ENCODE measurements at places on chromosomes 3 and 15.

GRCh38 chr15:60485365-60486055, 6.6 kb upstream of the ICE2 start:
- no peak for DNase-seq

GRCh38 chr3:123140550-123140949, 61.2 kb upstream of the SEC22A start:
- no peak for DNase-seq

- DNase-seq = no peak
Measured at GRCh38 chr3:146546366-146546965, 2.1 kb upstream of the PLSCR1 start.

DNA sequence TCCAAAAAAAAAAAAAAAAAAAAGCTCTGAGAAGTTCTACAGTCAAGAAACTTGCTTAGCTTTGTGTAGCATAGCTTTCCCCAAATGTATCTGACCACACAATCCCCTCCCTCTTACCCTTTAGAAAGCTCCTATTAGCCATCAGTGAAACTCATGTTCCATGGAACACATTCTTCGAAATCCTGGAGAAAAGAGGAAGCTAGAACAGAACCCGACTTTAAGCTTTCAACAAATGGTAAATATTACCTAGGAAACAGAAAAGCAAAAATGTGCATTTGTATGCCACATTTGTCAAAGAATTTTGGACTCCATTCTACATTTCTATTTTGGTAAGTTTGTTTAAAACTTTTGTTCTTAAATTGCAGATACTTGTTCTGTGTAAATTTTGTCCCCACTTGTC, 17.4 kb upstream of the CRTC3 start:
- DNase-seq = no peak

GRCh38 chr3:122668930-122669730, 11.5 kb upstream of the PARP14 start:
- DNase-seq = no peak

DNA sequence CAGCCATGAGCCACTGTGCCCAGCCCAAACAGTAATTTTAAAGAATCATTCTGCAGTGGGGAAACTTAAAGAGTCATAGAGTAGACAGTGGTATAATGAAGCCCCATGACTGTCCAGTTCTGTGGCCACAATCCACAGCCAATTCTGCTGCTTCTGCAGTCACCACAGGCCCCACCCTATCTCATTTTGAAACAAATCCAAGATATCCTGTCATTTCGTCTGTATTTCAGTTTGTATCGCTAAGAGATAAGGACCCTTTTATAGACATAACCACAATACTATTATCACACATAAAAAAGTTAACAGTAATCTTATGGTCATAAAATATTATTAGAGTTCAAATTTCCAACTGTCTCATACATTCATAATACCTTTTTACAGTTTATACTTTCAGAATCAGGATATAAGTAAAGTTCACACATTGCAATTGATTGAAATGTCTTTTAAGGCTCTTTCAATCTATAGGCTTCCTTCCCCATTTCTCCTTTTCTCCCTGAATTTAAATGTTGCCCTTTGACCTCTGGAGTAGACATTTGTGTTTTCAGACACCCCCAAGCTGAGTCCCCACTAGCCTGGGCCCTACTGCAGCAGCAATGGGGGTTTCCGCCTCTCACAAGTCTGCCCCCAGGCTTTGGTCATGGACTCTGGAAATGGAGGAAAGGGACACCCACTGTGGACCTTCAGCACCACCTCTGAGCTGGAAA, 4.2 kb upstream of the NUP210 start:
- no peak for DNase-seq

DNA sequence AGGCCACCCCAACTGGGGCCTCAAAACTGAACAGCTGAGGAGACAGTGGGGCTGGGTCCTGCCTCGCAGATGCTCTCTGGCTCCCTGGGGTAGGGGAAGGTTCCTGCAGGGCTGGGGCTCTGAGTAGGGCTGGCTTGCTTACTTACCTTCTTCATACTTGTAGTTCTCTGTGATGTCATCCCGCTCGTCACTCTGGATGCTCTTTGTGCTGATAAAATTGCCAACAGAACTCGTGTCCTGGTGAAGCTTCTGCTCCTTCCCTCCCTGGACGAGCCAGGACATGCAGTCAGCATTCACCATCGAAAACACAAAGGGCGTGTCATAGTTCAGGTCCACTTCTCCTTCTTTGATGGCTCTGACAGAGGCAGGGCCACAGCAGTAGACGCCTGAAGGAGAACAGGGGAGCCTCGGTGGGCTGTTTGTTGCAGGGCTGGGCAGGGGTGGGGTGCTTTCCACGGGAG, 17.9 kb upstream of the EPB42 start:
- no peak for DNase-seq

DNA sequence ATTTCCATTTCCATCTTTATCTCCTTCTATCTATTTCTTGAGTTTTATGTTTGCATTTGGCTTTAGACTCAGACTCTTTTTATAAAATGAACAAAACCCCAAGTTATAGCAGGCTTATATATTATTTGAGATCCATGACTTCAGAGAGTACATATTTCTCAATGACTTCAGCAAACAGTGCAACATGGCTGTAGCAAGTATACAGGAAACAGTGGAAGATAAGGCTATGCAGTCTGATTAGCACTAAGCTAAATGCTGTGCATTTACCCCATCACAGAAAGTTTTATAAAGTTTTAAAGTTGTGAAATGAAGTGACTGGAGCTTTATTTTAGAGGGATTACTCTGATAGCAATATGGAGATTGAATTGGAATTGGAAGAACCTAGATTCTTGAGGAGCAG, 463.5 kb upstream of the TGFBR2 start:
- no peak for DNase-seq

DNA sequence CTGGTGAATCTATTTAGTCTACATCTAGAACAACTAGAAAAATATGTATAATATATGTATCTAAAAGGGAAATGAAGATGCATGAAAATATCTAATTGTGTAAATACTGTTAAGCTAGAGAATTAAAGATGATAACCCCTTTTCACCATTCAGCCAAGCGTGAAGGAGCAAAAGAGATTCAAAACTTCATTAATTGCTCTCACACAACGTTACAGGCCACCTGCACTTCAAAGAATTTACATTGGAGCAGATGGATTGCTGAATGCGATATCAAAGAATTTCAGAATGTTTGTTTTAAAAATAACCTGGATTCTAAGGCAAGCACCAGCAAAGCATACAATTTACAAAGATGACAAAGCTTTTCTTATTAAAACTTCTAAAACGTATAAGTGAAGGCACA, 243.2 kb downstream of the ROBO2 start:
- DNase-seq = no peak

- DNase-seq = no peak
Measured at GRCh38 chr15:66043264-66043663, 174.0 kb downstream of the RAB11A start.

GRCh38 chr3:180421721-180422120, 180.2 kb upstream of the TTC14 start:
- no peak for DNase-seq

GRCh38 chr3:87082796-87083440, 92.0 kb upstream of the VGLL3 start:
- DNase-seq = no peak

DNA sequence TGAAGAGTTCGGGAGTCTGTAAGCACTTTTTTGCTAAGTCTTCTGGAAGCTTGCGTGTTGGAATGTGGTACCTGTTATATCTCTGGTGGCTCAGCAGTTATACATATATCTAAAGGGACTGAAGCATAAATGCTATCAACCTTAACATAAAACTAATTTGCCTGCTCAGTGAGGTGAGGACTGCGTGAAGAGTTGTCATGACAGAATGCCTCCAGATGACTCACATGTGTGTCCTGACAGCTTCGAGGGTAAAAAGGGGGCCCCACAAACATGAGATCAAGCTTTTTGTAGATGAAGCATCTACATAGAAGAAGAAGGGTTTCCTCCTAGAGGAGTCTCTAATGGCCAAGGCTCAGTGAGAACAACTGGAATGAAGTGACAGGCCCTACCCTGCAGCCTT, 88.8 kb upstream of the C3orf80 start:
- no peak for DNase-seq

DNA sequence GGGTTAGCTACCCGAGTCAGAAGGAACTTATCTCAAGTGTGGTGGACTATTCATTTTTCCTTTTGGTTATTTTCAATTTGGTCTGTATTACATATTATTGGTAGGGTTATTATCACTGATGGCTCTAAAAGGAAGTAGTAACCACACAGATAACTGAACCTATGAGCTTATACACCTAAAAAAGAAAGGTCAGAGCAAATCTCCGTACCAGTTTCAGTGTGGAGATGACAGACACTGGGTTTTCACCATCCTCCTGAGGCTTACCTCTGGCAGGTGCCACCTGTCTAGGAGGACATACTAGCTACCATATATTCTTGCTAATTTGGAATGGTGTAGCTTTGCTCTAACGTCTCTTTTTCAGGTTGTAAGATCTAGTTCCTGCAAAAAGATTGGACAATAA, 10.2 kb downstream of the GAP43 start:
- no peak for DNase-seq

- no peak for DNase-seq
Measured at GRCh38 chr3:153268564-153269279, 106.7 kb downstream of the RAP2B start.

DNA sequence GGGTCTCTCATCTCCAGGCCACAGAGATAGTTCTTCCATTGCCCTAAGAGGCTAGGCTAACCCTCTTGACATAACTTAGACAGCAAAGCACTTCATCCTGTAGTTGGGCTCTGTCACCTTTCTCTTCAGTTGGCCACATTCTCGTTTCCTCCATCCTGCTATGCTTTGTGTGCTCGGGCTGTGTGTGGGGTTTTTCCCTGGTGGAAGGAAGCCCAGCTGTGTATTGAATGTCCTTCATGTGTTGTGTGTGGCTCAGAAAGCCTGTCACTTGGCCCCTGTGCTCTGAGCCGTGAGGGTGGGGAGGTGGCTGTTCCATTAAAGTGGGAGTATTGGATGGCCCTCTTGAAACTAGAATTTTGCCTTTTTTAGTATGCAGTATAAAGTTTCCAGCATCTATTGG, 8.8 kb upstream of the EXOG start:
- peak; percentile 26 for DNase-seq

DNA sequence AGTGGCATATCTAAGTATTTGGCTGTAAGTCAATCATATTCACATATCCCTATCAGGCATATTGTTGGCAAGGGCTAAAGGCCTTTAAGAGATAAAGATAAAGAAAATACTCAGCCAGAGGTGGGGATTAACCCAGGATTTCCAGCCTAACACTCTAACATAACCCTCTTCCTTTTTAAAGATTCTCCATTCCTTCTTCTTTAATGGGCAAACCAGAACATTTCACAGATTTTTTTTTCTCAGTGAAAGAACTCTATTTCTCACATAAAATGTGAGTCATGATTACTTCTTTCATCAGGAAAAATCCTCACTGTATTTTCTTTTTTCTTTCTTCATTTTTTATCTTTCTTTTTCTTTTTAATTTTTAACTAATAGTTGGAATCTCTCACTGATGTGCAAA, 200.4 kb downstream of the NR1D2 start:
- no peak for DNase-seq

GRCh38 chr3:58009026-58009748, 965 bp downstream of the FLNB start:
- DNase-seq = no peak

DNA sequence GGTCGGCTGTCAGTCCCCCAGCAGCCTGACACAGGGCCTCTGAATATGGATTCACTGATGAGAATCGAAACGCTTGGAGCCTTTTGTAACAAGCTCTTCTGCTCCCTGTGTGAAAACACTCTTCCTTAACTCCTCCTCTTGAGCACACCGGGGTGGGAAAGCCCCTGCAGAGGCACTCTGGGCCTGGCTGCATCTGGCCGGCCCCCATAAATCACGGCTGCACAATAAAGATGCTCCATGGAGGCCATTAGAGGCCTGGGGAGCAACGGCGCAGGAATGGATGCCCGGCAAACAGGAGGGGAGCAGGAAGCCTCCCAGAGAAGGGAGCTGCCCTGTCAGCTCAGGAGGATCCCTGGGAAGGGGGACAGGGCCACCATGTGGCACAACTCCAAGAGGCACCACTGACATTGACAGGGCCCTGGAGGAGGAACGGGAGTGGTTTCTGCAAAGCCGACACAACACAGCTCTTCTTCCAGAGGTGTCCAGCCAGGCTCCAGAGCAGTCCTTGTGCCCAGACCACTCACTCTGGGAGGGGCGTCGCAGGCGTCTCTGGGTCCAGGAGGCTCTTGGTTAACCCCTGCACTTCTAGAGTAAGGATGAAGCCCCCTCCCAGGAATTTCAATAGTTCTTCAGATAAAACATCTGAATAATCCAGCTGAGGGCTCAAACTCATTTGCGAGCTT, 509.3 kb upstream of the PPP2R3A start:
- no peak for DNase-seq

DNA sequence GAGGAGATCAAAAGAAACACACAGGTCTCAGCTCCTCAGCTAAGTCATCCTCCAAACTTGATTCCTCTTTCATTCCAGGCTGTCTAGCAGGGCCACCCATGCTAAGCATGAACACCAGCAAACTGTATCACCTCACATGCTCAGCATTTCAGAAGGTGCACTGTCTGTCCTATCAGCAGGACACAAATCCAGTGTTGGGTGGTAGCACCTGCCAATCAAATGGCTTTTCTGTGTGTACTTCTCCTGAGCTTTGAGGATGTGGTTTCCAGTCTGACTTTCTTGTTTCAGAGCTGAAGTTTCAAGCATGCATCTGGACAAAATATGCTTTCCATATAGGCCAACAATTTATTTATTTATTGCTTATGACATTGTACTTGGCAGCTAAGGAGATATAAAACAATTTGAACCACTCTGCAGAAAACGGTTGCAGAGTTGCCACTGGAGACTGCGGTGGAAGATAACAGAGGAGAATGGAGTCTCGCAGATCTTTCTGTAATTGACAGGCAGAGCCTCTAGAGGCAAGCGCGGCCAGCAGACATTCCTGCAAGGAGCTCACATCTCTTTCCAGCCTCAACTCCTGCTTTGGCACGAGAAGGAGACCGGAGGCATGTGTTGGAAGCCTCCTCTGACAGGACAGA, 167.1 kb upstream of the WNT5A start:
- peak; percentile 73 for DNase-seq

- no peak for DNase-seq
Measured at GRCh38 chr3:177752831-177753230, 555.5 kb upstream of the TBL1XR1 start.

GRCh38 chr3:67294341-67294740, 296.2 kb downstream of the KBTBD8 start:
- DNase-seq = no peak

DNA sequence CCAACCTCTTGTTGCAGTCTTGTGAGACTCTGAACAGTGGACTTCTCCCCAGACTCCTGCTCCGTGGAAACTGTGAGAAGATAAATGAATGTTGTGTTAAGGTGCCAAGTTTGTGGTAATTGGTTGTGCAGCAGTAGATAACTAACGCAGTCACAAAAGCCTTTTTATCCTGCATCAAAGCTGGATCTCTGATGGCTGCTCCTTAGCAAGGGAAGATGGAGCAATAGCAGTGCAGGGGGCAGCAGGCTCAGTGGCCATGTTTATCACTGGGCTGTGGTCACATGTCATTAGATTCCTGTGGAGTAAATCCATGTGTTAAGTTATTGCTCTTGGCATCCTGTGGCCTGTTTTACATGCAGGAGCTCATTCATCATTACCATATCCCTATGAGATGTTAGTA, 13.5 kb downstream of the CMTM7 start:
- no peak for DNase-seq

- no peak for DNase-seq
Measured at GRCh38 chr15:48862705-48863104, 15.2 kb upstream of the EID1 start.

- DNase-seq = peak; percentile 13
Measured at GRCh38 chr3:129827765-129828164, 65.7 kb downstream of the TMCC1 start.

All from GM12878 (cell line).